ENCODE measurements at places on chromosomes 4 and X.
A peak's percentile ranks its signal among the peaks of the same experiment; 100 is the strongest.

- DNase-seq: no peak
Observed at GRCh38 chrX:94216738-94217137, 542.7 kb downstream of the FAM133A start.

DNA sequence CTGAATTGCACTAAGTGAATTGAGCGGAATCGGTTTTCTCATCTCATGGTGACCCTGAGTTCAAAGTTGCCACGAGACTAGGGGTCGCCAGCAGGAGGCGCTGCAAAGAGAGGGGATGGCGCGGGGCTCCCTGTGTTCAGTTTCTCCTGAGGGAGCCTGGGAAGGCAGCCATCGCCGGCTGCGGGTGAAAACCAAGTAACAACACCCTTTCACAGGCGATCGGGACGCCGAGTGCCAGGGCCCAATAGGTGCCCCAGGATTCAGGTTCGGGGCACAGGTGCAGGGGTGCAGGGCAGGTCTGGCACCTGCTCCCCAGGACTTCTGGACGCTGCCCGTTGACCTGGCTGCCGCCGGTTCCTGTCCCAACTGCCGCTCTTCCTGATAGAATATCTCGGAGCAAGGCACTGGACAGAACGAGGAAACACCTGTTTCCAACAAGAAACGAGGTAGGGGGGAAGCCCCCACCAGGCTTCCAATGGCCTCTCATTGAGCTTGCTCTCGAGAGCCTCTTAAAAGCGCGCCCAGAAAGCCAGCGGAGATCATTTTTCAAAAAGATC lies 1.1 kb upstream of the FGF16 start:
- DNase-seq: no peak

- no peak for DNase-seq
Observed at GRCh38 chr4:17531538-17532285, 16.7 kb downstream of the CLRN2 start.

GRCh38 chrX:153774576-153775292 lies 6.1 kb upstream of the SRPK3 start:
- no peak for DNase-seq

DNA sequence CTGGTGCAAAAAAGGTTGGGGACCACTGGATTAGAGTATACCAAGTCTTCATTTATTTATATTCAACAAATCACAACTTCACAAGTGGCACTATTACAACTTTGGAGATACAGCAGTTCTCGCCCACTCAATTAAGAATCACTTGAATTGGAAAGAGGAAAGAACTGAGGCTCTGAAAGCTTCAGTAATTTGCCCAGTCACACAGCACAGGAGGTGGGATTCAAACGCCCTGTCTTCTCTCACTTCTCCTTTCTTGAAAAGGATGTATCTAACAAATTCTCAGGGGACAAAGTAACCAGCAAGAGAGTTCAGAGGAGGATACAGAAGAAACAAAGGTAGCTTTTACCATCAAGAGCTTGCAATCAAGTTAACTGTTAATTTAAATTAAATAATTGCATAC lies 12.4 kb downstream of the SMIM14 start:
- peak; percentile 43 for DNase-seq

GRCh38 chr4:73730292-73730691 lies 10.1 kb upstream of the CXCL8 start:
- DNase-seq: no peak

GRCh38 chr4:77026322-77026704 lies 49.5 kb downstream of the CCNI start:
- DNase-seq: no peak

- no peak for DNase-seq
Observed at GRCh38 chr4:87270144-87270543, 49.7 kb upstream of the KLHL8 start.

- no peak for DNase-seq
Observed at GRCh38 chr4:89294573-89295269, 12.9 kb downstream of the GPRIN3 start.

- no peak for DNase-seq
Observed at GRCh38 chr4:138174981-138175794, 67.0 kb downstream of the SLC7A11 start.

- no peak for DNase-seq
Observed at GRCh38 chrX:43566170-43566569, 89.9 kb upstream of the MAOA start.

GRCh38 chrX:27918799-27919198 lies 62.5 kb downstream of the DCAF8L1 start:
- DNase-seq: no peak

- DNase-seq: no peak
Observed at GRCh38 chr4:122857160-122857559, 30.5 kb downstream of the FGF2 start.

GRCh38 chr4:17721496-17722355 lies 59.7 kb downstream of the FAM184B start:
- no peak for DNase-seq

GRCh38 chr4:107261241-107261874 lies 225.2 kb upstream of the DKK2 start:
- DNase-seq: no peak

GRCh38 chrX:63686878-63687714 lies 97.9 kb downstream of the ARHGEF9 start:
- peak; percentile 16 for DNase-seq

DNA sequence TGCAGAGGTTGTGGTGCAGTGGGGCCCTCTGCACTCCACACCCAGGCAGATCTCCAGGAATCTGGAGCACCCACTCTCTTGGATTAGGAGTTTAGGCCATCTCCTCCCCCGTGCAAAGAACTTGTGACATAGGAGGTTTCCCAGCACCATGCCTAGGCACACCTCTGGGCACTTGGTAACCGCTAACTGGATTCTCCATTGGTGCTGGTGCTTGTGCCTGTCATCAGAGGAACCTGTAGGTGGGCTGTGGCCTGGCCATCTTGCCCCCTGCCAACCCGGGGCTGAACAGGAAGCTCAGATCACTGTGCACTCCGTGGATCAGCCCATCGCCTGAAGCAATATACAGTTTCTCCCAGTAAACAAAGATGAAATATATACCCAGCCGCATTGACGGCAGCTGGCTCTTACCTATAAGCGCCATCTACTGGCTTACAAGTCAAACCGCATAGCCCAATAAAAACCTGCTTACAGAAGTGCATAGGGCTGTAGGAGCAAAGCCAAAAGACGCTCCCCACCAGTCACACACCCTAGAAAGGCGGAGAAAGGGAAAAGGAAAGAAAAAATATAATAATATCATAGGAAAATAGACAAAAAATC lies 19.1 kb upstream of the TEX13B start:
- no peak for DNase-seq

GRCh38 chr4:173280998-173281397 lies 53.2 kb downstream of the HMGB2 start:
- DNase-seq: no peak

DNA sequence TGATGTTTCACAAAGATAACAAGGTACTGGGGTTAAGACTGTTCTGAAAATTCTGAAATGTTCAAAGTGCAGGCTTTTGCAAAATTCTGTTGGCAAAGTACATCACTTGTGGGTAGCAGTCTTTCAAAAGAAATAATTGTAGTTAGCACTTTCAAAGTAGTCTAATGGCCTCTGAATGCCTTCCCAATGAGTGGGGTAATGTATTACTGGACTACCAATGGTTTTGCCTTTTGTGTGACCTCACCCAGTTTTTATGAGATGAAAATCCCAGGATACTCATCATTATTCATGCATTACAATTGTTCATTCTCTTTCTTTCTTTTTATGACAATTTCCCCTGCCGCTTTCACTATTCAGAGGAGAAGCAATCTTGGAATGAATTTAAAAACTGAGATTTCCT lies 686.1 kb downstream of the GLUD2 start:
- DNase-seq: no peak

GRCh38 chr4:1105067-1105466 lies 8.3 kb downstream of the RNF212 start:
- no peak for DNase-seq

DNA sequence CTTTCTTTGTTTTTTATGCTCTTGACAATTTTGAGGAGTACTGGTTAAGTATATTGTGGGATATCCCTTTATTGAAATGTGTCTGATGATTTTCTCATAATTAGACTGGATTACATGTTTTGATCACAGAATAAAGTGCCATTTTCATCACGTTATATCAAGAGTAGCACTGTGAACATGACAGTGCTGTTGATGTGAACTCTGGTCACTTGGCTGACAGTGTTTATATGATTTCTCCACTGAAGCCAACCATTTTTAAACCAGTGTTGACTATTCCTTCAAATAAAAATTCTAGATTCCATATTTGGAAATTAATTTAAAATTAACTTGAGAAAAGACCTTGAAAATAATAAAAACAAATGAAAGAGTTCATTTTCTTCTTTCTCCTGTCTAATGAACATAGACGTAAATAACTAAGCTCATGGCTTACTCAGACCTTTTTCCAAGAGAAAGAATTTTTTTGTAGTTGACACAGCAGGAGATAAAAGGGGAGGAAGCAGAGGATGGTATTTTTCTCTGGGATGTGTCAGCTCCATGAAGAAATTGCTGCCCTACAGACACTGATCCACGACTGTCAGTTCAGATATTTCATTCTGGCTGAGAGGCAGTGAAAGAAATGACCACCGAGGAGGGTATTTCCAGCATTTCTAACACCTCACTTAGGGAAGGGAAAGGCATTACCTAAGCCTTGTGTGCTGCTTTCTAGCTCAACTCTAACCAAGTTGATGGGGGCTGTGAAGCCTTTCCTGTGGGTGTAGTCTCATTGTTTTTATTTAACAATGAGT lies 150.9 kb upstream of the ANK2 start:
- no peak for DNase-seq

GRCh38 chr4:8740666-8741395 lies 130.8 kb downstream of the HMX1 start:
- no peak for DNase-seq

GRCh38 chr4:159856451-159856850 lies 753.6 kb downstream of the RAPGEF2 start:
- no peak for DNase-seq

- DNase-seq: no peak
Observed at GRCh38 chrX:130695931-130696330, 207.1 kb downstream of the ENOX2 start.

DNA sequence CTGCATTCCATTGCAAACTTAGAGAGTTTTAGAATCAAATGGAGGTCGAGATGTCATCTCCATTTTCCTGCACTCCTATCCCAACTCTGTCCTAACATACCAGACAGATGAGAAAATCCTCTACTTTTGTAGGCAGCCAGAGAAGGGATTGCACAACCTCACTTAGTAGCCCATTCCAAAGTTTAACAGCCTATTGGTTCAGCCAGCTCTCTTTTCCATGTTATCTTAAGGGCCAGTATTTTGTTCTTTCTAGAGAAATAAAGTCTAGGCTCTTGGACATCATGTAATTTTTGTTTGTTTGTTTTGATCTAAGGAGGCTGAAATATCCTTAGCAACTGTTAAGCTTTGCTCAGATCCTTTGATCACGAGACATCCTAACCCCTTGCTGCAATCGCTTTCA lies 173.0 kb downstream of the COX18 start:
- no peak for DNase-seq

GRCh38 chr4:58636381-58636780 lies 1526.2 kb upstream of the IGFBP7 start:
- no peak for DNase-seq

DNA sequence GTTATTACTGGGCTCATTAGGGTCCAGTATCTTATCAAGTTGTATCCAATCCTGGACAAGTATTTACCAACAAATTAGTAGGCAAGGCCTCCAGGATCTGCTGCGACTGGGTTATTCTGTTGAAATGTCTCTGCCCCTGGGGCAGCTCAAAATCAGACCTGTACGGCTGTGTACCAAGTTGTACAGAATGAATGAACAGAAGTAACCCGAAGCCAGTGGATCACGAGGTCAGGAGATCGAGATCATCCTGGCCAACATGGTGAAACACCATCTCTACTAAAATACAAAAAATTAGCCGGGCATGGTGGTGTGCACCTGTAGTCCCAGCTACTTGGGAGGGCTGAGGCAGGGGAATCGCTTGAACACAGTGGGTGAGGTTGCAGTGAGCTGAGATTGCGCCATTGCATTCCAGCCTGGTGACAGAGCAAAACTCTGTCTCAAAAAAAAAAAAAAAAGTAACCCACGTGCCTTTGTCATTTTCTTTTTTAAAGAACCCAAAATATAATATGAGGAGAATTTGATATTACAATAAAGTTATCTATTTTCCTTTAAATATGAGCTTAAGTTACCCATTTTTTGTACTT lies 127.3 kb downstream of the CBR4 start:
- no peak for DNase-seq

DNA sequence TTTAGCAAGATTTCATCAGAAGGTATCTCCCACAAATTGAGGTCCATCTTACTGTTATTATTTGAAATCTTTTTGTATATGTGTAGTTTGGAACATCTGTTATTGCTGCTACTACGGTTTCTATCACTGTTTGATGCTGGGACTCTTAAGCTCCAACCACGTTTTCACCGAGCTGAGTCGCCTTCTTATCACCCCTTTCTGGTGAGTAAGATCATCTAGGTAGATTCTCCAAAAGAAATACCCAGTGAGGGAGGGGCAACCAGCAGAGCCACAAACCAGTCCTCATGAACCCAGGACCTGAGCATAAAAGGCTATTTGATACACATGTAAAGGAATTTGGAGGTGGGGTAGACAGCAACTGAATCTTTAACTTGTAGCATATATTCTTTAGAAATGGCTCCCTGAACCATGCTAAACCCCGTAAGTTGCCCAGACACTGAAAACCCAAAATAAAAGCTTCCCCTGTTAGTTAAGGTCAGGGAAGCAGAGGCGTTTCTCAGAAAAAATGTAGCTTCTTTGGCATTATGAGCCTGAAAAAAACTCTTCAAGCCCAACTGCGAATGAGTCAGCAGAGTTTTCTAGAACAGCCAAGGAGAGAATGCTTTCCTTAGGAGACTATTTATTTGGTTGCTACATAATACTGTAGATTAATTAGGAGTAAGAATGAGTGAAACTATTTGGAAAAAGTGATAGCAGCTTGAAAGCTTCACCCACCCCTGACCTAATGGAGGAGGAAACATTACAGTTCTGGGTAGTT lies 53.8 kb upstream of the ATXN3L start:
- no peak for DNase-seq

- DNase-seq: no peak
Observed at GRCh38 chr4:12399781-12400180, 971.1 kb upstream of the HS3ST1 start.

- no peak for DNase-seq
Observed at GRCh38 chr4:189081826-189082225, 858.8 kb upstream of the FRG1 start.

DNA sequence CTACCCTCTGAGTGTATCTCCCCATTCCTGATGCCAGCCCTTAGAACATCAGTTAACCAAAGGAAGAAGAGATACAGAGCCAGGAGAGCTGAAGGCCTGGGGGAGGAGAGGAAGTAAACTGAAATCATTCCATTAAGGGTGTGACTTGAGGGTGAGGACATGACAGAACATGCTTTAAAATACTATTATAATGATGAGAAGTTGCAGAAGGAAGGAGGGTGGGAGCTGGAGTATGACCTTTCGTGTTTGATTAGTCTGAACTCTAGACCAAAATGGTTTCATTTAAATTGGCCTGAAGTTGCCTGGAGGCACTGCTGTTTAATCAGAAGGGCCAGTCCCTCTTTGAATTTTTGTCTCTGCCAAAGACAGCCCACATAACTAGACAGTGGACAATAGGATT lies 11.4 kb downstream of the INTS6L start:
- DNase-seq: no peak

Data from CD4-positive, alpha-beta T cell treated with Interleukin-15 for 1 hour (primary cell).